ENCODE measurements at places on chromosomes 2 and 18.

GRCh38 chr18:50310080-50310479, 22.6 kb upstream of the CXXC1 start:
- DNase-seq, result no peak

DNA sequence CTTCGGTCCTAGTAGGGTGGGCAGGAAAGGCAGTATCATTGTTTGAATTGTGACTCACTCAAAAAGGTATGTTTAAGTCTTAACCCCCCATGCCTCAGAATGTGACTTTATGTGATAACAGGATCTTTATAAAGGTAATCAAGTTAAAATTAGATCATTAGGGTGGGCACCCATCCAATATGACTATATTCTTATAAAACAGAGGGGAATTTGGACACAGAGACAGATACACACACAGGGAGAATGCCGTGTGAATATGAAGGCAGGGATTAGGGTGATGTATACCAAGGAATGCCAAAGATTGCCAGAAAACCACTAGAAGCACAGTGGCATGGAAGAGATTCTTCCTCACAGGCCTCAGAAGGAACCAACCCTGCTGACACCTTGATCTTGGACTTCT, 281.8 kb downstream of the CLIP4 start:
- DNase-seq, result no peak

DNA sequence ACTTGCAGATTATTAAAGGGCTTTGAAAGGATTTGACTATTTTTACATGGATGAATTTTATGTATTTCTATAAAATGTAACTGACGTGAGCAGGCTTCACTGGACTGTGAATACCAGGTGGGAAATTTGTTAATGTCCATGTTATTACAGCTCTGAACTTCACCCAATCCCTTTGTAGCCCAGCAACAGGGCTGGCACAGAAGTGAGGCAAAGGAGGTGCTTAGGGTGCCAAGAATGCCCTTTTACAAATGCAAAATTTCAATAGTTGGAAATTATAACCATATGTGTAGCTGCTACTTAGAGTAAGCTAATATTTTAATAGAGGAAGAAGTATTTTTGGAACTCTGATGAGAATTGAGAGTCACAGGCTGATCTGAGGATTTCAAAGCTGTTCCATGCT, 53.7 kb upstream of the FAM98A start:
- no peak for DNase-seq

DNA sequence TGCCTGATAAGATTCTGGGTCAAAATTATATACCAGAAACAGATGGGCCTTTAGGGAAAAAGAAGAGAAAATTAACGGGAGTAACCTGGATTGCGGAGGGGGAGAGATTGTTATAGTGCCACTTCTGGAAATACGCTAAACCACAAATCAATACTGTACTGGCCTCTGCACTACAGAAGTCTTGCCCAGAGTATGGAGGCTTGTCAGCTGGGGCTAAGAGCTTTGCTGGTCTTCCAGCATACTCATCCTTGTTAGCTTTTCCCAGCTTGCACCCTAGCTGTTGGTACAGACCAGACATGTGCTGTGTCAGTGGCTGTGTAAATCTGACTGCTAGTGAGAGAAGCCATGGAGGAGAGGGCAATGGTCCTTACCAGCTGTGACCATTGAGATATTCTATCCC, 8.9 kb downstream of the AGBL5 start:
- no peak for DNase-seq

DNA sequence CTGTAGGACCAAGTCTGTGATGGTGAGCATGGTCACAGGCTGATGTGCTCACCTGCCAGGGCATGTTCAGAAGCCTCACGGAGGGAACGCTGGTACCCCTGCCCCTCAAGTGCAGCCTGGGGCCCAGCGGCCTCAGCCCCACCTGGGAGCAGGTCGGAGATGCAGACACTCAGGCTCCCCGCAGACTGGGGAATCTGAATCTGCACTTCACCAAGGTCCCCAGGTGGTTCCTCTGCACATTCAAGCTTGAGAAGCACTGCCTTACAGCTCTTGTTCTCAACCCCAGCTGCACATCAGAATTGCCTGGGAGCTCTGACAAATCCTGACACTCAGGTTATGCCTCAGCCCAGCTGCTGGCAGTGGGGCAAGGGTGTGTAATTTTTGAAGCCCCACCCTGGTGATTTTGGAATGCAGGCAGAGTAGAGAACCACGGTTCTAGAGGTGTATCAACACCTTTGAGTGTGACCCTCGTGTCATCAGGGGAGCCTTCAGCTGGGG, 54.8 kb downstream of the CRACDL start:
- DNase-seq, result no peak

DNA sequence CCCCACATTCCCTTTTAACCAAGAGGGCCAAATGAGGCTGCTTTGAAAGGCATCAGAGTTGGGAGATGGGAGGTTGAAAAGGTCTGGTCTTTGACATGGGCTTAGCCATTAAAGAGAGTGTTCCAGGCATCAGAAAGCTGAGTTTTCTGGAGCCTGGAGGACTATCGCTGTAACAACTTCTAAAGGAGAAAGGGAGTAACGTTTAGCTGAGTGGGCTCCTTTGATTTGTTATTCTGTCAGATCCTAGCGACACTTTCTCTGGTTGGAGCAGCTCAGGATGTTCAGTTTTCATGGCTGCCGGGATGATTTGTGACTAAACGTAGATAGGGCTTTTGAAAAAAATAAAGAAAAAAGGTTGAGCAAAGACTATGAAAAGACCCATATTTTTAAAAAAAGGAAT, 346.6 kb downstream of the THSD7B start:
- DNase-seq, result no peak

- no peak for DNase-seq
These were observed 163.5 kb upstream of the FBXO11 start for GRCh38 chr2:48069769-48070168.

- no peak for DNase-seq
These were observed 462.6 kb downstream of the EPHA4 start for GRCh38 chr2:221109552-221109951.

DNA sequence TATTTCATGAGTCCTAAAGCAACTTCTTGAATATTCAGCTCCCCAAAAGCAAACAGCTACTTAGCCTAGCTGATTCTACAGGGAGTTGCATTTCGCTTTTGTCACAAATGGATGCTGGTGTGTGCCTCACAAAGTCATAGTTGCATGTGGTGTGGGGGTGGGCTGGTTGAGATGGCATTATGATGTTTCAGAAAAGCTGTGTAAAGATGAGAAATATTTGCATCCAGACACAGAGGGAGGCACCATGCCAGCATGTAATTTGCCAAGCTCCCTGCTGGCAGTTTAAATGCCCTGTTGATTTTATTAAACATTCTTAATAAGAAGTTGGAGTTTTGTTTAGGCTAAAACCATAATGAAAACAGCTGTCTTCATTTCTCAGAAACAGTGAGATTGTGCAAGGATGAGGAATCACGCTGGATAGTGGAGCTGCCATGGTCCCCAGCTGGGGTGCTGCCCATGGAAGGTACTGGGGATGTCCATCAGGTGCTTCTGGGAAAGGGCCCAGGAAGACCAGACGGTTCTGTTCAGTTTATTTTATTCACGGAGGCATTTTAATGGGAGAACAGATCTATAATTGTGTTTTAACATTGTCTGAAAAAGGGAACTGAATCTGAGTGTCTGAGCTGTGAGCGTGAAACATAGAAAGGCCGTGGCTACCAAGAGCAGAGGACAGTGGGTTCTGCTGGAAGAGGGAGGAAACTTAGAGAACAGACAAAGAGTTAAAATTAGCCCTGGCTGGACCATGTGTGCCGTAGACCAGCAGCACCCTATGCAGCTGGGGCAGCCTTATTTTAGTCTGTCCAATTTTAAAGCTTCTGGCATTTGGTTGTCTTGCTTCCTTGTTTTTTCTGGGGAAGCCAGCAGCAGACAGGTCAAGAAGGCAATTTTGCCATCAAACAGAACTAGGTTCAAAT, 177.1 kb downstream of the FAM210A start:
- no peak for DNase-seq

- no peak for DNase-seq
These were observed 352.6 kb downstream of the RBM43 start for GRCh38 chr2:150909090-150909489.

DNA sequence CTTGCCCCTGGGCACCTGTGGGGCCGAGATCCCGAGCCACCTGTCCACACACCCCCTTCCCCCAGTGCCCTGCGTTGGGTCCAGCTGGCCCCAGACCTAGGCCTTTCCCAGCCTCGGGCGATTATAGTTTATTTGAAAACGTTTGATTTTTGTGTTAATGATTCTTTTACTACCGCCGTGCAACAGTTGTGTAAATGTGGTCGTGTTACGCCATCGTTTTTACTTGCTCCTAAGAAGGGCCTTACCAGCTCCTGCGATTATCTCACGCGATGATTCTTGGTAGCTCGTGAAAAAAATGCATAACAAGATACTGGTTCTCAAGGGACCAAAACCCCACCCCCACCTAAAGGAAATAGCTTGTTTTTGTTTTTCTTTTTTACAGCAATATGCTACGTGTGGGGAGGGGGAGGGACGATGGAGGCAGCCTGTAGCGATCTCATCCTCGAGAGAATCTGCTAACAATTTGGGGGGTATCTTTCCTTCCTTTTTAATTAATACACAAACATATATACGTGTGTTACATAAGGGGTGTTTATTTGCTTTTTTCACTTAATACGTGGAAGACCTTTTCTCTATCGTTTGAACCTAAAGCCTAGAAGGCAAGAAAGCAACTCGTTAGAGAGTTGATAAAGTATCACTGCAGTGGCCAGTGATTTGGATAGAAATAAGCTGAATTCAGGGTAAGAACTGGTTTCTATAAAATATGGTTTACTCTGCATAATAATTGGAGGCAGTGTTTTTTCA, 1.0 kb downstream of the ZDBF2 start:
- peak; percentile 4 for DNase-seq

DNA sequence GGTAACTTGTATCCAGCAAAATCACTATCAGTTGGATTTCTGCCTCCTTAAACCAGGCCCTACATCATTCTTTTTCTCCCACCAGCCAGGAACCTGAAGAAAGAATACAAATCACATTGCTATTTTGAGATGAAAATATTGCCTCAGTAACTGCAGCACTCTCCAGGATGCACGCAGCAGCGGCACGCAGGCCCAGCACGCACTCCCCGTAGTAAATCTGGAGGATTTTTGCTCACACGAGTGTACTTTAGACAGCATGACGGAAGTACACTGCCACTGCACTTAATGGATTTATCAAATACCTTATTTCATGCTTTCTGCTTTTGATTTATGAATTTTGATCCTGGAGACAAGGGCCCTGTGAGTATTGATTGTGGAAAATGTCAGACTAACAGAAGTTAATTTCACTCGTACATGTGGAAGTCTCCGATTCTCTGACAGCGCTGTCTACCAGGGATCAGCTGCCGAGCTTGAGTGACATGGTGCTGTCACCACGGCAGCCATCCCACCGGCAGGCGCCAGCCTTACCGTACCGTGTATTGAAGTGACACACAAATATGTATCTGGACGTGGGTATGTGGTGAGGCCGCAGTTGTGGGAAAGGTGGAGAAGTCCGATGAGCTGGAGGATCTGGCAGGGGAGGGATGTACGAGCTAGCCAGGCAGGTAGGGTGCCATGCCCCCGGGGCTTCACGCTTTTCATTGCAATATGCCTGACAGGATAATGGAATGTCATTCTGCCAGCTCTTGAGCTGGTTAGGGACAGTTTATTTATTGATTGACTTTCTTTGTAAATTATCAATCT, 863.7 kb downstream of the GALR1 start:
- DNase-seq, result no peak

- DNase-seq, result no peak
These were observed 174.7 kb downstream of the MC4R start for GRCh38 chr18:60197671-60198462.

GRCh38 chr2:173347305-173348168, 7.1 kb upstream of the CDCA7 start:
- DNase-seq, result no peak

DNA sequence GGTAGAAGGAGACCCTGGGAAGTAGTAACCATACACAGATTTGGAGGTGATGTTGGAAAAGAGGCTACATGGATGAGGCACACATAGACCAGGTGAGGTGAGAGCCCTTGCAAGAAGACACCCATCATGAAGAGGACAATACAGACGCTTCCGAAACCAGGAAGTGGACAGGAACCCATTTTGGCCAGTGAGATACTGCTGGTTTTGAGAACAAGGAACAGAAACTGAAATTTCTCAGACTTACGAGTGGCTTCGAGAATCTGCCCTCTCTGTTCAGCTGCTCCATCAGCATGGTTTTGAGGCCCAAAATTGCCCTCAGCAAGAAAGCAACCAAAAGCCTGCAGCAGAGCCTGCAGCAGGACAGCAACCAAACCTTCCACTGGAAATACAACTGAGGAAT, 479.1 kb upstream of the NRXN1 start:
- DNase-seq, result no peak

GRCh38 chr2:135783439-135783838, 41.8 kb downstream of the UBXN4 start:
- no peak for DNase-seq

- no peak for DNase-seq
These were observed 9.9 kb downstream of the TMBIM1 start for GRCh38 chr2:218282173-218282991.

- DNase-seq, result no peak
These were observed 727 bp upstream of the TTLL4 start for GRCh38 chr2:218709908-218710307.

GRCh38 chr2:71102981-71103681, 26.9 kb downstream of the MCEE start:
- no peak for DNase-seq

DNA sequence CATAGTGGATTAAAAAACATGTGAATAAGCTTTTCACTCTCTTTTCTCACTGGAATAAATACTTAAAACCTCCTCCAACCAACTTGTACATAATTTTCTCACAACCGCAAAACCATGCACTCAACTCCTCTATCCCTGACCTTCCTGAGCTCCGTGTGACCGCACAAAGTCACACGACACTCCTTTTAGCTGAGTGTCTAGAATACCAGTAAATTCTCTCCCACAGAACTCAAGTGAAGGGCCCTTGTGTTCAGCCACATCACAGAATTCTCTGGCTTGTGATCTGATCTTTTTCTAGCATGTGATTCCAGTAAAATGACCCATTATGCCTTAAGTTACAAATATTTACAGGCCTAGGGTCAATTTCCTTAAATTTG, 91.2 kb upstream of the ARL4C start:
- DNase-seq, result no peak

DNA sequence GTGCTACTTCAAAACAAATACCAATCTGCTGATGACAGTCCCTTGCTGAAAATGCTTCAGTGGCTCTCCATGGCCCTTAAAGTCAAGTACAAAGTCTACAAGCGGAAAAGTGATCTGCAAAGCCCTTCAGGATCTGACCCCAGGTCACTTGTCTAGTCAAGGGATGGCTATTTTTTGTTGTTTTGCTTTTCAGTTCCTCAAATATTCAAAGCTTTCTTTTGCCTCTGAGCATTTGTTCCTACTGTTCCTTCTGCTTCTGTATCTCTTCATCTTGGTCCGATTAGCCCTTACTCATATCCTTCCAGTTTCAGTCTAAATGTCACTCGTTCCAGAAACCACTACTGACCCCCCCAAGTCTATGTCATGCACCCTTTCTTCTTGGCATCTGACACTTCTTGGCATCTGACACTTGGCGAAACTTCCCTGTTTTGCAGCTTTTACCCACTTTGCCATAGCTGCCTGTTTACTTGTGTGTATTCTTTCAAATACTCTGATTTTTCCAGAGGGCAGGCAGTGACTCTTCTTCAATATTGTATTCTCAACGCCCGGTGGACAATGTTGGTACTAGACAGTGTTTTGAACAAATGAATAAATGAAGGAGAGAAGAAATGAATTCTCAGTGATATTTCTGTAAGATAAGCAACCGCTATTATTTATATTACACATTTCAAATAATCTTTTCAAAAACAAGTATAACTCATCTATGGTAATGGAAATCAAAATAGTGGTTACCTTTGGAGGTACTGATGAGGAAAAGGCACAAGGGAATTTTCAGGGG, 175.9 kb upstream of the FN1 start:
- DNase-seq, result no peak
